Kasumi-1 (cell line): ENCODE measurements at places on chromosomes 1 and 21.

- DNase-seq: no peak
These were observed 59.2 kb downstream of the VCAM1 start for GRCh38 chr1:100778748-100779147.

DNA sequence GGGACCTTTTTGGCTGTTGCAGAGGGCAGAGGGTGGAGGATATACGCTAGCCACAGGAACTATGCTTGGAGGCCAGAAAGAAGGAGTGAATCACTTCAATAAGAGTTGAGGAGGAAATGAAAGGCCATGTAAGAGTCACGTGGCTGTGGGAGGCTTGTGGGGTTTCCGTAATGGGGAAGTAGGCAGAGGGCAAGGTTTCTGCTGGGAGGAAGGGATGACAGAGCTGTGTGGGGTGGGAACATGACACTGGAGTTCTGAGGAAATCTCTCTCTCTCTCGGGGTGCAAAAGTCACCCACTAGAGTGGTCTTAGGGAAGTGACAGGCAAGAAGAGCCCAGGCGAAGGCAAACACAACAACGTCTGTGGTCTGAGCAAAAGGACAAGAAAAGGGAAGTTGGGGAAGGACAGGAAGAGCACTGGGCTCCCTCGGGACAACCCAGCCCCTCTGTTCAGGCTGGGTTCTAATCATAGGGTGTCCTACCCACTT, 3.9 kb upstream of the CD1C start:
- peak; percentile 99 for DNase-seq

- DNase-seq: no peak
These were observed 25.6 kb upstream of the AVPR1B start for GRCh38 chr1:206142770-206143169.

GRCh38 chr1:219441884-219442283, 171.0 kb downstream of the ZC3H11B start:
- no peak for DNase-seq

DNA sequence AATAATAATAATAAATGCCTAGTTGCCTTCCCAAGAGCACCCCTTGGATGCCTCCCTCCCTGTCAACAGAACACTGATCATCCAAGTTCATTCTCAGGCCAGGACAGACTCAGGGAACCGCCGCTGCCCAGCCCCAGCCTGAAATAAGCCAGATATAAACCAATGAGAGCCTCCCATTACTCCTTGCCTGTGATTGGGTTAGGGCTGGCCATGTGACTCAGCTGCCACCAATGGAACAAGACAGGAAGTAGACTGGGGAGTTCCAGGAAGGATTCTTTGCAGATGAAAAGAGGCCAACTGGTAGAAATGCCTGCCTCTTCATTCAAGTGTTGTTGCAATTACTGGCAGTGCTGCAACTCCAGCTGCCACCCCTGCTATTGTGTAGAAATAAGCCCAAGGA, 146.4 kb upstream of the TIAM1 start:
- no peak for DNase-seq

DNA sequence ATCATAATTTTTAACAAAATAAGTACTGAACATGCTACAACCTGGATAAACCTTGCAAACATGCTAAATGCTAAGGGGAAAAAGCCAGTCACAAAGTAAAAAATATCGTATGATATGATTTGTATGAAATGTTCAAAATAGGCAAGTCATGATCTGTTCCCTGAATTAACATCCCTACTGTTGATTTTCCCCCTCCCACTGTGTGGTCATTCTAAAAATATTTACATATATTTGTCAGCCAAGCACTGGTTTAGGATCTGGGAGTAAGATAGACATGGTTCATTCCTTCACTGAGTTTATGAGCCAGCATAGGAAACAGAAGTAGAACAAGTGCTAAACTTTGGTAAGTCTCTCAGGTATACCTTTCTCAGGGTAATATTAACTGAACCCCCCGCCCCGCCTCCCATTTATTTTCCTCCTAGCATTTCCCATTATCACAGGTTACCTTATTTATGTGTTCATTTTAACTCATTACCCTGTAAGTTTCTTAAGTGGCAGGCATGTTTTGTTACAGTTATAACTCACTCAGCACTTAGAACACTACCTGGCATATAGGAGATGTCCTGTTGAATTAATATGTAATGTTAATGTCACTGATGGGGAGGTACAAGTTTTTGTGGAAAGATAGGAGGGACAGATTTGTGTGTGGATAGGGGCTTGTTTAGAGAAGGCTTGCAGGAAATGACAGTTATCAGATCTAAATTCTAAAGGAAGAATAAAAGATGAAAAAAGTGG, 12.3 kb downstream of the UQCRH start:
- no peak for DNase-seq

DNA sequence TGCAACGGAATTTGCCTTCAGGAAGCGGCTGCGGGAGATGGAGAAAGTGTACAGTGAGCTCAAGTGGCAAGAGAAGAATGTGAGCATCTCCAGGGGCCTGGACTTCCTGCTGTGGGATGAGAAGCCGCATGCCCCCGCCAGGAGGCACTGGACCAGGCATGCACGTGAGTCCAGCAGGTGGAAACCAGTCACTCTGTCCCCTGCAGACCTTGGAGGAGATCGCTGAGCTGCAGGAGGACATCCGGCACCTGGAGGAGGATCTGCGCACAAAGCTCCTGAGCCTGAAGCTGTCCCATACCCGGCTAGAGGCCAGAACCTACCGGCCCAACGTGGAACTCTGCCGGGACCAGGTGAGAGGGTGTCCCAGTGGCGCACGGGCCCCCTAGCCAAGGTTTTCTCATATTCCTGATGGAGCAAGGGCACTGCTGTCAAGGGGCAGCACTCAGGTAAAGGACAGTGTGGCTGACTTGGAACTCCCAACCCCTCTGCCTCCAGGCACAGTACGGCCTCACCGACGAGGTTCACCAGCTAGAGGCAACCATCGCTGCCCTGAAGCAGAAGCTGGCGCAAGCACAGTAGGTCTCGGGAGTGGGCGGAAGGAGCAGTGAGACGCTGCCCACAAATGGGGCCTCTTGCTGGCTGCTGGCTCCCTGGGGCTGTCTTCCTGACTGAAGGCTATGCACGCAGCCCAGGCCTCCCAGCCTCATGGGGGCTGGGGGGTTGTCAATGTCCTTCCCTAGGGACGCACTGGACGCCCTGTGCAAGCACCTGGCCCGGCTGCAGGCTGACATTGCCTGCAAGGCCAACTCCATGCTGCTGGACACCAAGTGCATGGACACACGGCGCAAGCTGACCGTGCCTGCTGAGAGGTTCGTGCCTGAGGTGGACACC, 1.2 kb upstream of the ADPRS start:
- no peak for DNase-seq
